ENCODE measurements at places on chromosomes 3 and 15. TPM values are rescaled to one million over a fixed set of nuclear protein-coding genes. Genes with fewer than 3 reads are reported as not detected.

Gene PDE12
- 9.0 TPM for total RNA-seq

- DNase-seq: no peak
Observed at GRCh38 chr15:61582092-61582491, 353.0 kb upstream of the RORA start.

DNA sequence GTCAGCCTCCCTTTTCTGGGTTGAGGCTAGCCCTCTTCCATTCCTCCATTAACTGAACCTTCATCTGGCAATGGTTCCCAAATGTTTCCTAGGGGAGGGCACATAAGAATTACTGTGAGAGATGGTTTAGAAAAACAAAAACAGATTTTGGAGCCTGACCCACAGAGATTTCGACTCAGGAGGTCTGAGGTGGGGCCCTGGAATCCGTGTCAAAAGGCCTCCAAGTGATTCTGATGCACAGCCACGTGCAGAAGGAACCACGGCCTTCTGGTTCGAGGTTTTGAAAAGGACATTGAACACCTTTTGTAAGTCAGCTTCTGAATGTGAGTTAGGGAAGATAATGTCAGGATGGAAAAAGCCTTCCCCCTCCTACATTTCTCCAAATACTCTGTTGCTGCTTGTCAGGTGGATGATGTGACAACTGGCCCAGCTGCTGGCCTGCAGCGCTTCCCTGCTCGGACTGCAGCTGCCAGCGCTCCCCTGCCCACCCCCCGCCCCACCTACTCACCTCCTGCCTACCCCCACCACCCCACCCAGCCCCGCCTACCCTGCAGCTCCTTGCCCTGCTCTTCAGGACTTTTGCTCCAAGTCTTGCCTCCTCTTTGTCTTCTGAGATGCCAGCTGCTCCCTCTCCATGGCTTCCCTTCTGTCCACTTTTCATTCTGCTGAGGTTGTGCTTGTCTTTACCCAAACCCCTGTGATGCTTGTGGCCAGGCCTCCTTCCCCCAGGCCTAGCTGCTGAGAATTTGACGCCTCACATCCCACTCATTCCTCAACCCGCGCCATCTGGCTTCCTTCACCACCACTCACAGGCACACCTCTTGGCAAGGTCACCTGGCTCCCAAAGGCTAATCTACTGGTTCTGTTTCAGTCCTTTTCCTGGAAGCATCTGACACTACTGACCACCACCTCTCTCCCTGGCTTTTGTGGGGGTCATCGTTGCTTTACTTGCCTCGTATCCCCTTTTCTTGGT lies 6.6 kb downstream of the EHD4 start:
- DNase-seq: peak; percentile 80

GRCh38 chr15:58762731-58763130 lies 8.4 kb upstream of the MINDY2 start:
- DNase-seq: no peak

GRCh38 chr3:194040516-194041273 lies 95.3 kb upstream of the HES1 start:
- DNase-seq: no peak

Gene AADACL2
- not detected for total RNA-seq

DNA sequence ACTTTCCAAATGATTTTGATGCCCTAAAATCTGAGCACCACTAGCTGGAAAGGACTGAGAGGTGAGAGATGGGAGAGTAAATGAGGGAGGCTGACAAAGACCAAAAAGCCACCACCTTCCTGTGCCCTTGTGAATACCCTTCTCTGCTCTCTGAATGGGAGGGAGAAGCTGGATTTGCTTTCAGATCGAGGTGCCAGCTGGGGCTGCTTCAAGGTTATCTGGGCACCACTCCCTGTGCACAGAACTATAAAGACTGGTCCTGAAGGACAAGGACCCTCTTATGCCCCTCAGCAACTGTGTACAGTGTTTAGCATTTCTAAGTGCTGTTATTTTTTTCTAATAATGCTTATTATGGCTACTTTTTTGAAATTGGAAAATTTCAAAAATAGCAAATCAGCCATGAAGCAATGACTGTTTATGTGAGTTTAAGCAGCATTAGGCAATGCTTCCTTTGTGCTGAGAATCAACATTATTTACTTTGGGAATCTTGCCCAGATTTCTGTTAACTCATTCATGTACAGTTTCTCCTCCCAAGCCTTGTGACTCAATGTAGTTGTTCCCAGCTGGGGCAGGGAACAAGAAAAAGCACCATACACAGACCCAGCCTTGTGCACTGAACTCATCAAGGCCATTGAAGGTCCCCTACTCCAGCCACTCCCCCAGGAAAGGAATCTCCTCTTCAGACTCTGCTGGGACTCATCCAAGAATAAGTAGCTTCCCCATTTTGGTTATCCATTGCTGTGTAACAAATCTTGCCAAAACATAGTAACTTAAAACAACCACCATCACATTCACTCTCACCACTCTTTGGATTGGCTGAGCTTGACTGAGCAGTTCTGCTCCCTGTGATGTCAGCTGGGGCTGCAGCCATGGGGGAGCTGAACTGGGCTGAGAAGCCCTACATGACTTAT lies 37.3 kb upstream of the CDV3 start:
- DNase-seq: no peak

DNA sequence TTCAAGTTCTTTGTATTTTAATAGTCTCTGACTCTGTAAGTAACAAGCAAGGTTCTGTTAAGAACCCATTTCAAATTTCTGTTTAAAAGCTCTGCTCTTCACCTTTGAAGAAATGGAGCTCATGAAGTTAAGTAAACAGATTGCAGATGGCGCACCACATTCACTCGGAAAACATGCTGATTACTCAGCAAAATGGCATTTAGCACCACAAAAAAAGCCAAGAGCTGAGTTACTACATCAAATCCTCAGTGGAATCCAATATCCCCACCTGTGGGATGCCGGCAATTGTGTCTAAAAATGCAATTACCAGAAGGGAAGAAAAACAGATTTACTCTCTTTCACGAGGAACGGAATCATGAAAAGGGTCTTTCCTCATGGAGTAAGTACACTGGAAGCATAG lies 758.0 kb downstream of the NTRK3 start:
- DNase-seq: no peak

GRCh38 chr15:28273873-28274610 lies 47.9 kb downstream of the HERC2 start:
- no peak for DNase-seq

Gene CPEB1
- total RNA-seq: 1.3 TPM

Gene EPHA6
- 0.70 TPM for total RNA-seq

DNA sequence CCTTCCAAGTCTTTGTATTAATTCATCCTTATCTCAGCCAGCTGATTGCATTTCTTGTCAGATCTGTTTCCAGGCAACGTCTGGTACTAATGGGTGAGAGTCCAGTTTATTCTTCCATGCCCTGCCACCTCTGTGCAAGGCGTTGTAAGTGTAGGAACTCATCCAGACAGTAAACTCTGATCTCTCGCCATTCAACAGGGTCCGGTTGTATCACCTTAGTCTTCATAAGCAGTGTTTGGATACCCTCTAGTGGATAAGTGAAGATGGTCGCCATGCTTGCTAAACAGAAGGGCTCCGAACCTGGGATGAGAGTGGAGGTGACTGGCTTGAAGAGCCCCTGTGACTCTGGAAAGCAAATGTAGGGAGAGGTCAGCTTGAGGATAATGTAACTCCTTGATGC lies 51.6 kb upstream of the CMTM7 start:
- no peak for DNase-seq

Gene GCSAM
- not detected for total RNA-seq

Gene CCDC33
- total RNA-seq: not detected

Gene STRA6
- not detected for total RNA-seq

DNA sequence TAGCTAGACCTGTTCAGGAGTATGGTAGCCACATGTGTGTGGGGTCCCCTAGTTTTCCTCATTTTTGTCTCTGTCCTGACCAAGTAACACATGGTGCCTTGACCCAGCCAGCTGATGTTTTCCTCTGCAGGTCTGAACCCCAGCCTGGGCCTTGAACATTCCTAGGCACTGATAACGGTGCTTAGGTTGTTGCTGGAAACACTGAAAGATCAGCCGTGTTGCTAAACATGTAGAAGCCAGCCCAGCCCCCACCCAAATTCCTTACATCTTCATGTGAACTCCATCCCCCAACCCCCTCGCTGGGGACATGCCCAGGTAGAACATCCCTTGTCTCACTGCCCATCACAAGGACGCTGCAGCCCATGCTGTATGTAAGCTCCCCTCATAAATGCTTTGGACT lies 18.7 kb downstream of the RTP3 start:
- DNase-seq: no peak

Gene ACVR2B
- total RNA-seq: 4.4 TPM

- no peak for DNase-seq
Observed at GRCh38 chr3:46141813-46142212, 66.3 kb downstream of the CCR1 start.

DNA sequence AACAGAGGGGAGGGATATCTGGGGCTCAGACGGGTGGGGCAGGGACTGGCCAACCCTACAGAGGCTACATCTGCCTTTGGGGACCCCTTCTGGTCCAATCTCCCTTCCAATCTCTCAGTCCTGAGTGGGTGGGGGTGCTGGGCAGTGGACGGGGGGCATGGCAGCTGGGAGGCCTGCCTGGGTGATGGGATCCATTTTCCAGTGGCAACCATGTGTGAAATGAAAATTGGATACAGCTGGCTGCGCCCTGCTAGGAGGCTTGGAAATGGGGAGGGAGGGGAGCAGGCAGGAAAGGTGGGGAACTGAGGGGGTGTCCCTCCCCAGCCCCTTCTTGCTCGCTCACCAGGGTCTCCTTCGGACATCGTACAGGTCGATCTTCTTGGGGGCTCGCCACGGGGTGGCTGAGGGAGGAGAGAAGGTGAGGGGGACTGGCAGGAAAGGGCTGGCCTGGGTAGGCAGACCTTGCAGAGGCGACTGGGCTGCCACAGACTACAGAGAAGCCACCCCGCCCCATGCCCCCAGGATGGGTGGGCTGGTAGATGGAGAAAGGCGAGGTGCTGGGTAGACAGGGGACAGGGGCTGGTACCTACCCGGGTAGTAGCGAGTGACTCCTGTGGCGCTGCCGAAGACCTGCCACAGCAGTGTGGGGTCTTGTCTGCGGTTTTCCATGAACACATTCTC lies 21.2 kb upstream of the TMEM115 start:
- no peak for DNase-seq

DNA sequence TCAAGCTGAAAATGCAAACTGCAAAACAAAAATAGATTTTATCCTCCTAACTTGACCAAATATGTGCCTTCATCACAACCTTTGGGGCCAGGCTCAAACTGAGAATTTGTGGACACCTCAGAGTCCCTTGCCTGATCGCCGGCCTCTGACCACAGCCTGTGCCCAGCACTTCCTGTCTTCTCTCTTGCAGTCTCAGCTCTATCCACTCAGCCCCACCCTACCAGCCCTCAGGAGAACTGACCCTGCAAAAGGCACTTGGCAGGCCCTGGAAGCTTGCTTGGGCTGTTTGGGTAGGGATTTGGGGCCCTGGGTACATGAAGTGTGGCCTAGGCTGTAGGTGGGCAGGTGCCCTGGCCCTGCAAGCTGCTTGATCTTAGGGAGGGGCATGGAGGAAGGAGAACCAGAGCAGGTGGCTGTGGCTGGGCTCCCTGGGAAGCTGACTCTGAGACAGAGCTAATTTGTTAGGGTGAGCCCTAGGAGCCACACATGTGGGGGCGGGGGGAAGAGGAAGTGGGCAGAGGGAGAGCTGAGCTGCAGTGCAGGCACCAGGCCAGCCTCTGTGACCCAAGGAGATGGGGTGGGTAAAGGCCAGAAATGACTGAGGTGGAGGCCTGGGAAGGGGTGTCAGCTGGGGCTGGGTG lies 8.6 kb downstream of the CLEC3B start:
- DNase-seq: peak; percentile 86

- no peak for DNase-seq
Observed at GRCh38 chr3:80970292-80970691, 791.2 kb downstream of the GBE1 start.

- no peak for DNase-seq
Observed at GRCh38 chr15:85003593-85004312, 22.1 kb downstream of the PDE8A start.

Gene MUC13
- not detected for total RNA-seq

Gene FAM174B
- 11.9 TPM for total RNA-seq

DNA sequence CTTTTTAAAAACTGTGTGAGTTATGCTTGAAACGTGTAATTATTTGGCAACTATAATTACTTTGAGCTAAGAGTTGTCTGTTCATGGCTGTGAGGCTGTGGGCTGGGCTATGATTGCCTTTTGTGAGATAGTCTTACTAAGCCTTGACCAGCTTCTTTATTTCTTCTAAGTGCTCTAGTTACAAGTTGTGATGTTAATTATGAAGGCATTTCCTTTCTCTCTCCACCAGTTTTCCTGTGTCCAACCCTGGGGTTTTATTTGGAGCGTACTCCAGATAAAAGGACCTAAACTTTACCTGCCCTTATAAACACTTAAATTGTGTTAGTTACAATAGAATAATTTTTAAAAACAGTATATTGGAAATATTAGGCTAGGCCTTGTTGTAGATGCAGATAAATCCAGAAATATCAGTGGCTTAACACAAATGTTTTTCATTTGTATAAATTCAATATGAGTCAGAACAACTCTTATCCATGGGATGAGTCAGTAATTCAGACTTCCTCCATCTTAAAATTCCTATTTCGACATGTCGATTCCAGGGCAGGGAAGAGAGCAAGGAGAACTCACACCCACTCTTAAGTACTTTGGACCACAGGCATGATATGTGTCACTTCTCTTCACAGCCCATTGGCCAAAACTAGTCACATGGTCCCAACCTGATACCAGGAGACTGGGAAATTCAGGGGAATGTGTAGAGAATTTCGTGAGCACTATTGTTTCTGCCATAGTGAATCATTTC lies 17.0 kb downstream of the TMEM62 start:
- DNase-seq: no peak

Gene TFRC
- 56.4 TPM for total RNA-seq

GRCh38 chr3:127027061-127027735 lies 44.3 kb downstream of the PLXNA1 start:
- DNase-seq: no peak

DNA sequence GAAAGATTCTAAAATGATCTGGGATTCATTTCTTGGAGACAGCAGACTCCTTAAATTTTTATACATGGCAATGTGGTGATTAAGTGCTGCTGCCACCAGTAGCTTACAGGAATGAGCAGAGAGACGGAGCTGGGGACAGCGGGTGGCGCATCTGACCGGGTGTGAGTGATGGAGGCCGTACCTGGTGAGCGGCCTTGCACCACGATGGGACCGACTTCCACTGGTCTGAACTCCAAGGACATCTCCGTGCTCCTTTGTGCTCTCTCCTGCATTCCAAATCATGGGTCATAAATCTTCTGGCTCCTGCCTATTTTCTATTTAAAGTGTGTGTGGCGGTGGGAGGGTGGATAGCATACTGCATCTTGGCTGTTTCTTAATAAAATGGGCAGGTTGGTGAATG lies 262.6 kb downstream of the ABHD5 start:
- DNase-seq: no peak

GRCh38 chr15:23645371-23646164 lies 2.1 kb downstream of the MAGEL2 start:
- DNase-seq: no peak

- DNase-seq: no peak
Observed at GRCh38 chr3:17065315-17065714, 180.6 kb downstream of the PLCL2 start.

- no peak for DNase-seq
Observed at GRCh38 chr3:194100856-194101390, 35.0 kb upstream of the HES1 start.

Gene CD200R1
- 0.75 TPM for total RNA-seq

GRCh38 chr3:6281662-6282061 lies 579.3 kb upstream of the GRM7 start:
- DNase-seq: no peak
